Epithelial cell of alveolus of lung (primary cell): ENCODE measurements at places on chromosomes 11 and 22. TPM values are rescaled to one million over a fixed set of nuclear protein-coding genes. Genes with fewer than 3 reads are reported as not detected.

Gene TRIM49
- not detected in 2 replicates for total RNA-seq

Gene SCARF2
- 26.1 and 65.1 TPM in 2 replicates for total RNA-seq

Gene DDX17
- 213 and 320 TPM in 2 replicates for total RNA-seq

Gene ASCL2
- total RNA-seq = 1.2 TPM in 1 of 2 replicates, not detected in the other

Gene TIMM8B
- 26.6 and 54.9 TPM in 2 replicates for total RNA-seq

Gene SEPTIN3
- under 0.01 and 0.40 TPM in 2 replicates for total RNA-seq

Gene NLRP6
- total RNA-seq = not detected in 2 replicates

Gene KRTAP5-8
- not detected in 2 replicates for total RNA-seq

Gene OR51E2
- total RNA-seq = not detected in 2 replicates

Gene OR4D5
- not detected in 2 replicates for total RNA-seq

Gene RBMXL2
- not detected in 2 replicates for total RNA-seq

Gene THAP12
- 31.9 and 34.9 TPM in 2 replicates for total RNA-seq
